ENCODE measurements at places on chromosomes 2 and 18.

GRCh38 chr2:54773233-54773632 lies 49.8 kb downstream of the EML6 start:
- DNase-seq, result no peak

DNA sequence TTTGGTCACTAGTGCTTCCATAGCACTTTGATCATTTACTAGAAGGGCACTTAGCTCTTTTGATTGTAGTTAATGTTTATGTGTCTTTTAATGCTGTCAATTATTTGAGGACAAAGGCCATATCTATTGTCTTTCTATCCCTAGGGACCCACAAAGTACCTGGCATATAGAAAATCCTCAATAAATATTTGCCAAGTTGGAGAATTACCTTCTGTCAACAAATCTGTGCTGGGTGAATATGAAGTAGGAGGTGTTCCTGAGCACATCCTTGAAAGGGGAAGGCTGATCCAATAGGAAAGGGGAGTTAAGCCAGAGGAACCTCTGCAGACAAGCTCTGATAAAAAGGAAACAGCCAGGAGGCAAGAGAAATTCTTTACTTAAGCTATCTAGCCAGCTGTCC lies 8.2 kb downstream of the DPP4 start:
- DNase-seq, result no peak

GRCh38 chr2:218046238-218046637 lies 22.8 kb upstream of the RUFY4 start:
- no peak for DNase-seq

GRCh38 chr2:132417430-132418035 lies 928 bp downstream of the GPR39 start:
- DNase-seq, result no peak

DNA sequence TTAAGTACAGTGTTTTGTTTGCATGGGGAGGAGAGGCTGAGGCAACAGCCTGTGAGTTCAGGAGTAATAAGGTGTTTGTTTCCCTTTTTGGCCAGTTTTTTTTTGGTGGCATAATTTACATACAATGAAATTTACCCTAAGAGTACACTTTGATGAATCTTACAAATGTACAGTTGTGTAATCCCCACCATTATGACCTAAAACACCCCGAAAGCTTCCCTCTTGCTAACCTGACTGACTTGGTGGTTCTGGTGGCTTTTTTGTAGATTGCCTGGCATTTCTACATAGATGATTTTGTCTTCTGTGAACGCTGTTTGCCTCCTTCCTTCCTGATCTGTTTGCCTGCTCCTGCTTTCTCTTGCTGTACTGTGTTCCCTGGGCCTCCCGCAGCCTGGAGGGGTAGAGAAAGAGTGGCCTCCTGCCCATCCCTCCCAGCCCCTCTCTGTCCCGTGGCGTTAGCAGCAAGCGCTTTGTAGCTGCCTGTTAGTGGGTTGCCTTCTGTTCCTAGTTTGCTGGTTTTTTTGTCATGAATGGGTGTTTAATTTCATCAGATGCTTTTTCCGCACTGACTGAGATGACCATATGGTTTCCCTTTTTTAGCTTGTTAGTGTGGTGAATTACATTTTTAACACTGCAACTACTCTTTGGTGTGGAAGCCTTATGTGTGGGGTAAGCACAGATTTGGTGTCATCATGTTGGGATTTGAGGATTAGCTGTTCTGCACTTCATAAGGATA lies 32.1 kb downstream of the ASAP2 start:
- DNase-seq, result no peak

- DNase-seq, result no peak
Observed at GRCh38 chr2:218832520-218832919, 917 bp upstream of the PRKAG3 start.

GRCh38 chr2:61816480-61817355 lies 37.1 kb downstream of the FAM161A start:
- DNase-seq, result no peak

- DNase-seq, result no peak
Observed at GRCh38 chr2:224404796-224405195, 2.9 kb upstream of the FAM124B start.

GRCh38 chr2:191791953-191792560 lies 54.8 kb downstream of the CAVIN2 start:
- no peak for DNase-seq

DNA sequence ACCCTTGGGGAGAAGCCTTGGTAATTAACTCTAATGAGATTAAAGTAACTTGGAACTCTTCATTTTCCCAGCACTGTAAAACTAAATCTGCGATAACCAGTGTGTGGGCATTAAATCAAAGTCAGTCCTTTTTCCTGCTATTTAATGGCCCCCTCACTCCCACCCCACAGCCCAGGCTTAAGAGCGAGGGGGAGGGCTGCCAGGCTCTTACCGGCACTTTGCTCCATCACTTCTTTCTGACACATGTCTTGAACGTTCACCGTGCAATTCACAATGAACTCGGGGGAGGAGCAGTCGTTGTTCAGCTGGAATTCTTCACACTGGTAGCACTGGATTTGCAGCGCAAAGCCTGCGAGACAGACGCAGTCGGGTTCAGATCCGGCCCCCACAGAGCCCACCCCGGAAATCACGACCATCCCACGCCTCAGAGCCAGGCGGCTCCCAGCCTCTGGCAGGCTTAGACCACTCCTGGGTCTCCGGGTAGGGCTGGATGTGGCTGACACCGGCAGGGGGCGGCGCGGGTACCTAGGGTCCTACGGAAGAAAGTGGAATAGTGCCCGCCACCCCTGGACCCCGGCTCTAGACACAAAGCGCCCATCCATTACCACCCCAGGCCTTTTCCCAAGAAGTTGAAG lies 1.7 kb downstream of the LYPD1 start:
- DNase-seq, result peak; percentile 71

- no peak for DNase-seq
Observed at GRCh38 chr2:198518935-198519334, 714.5 kb downstream of the PLCL1 start.

DNA sequence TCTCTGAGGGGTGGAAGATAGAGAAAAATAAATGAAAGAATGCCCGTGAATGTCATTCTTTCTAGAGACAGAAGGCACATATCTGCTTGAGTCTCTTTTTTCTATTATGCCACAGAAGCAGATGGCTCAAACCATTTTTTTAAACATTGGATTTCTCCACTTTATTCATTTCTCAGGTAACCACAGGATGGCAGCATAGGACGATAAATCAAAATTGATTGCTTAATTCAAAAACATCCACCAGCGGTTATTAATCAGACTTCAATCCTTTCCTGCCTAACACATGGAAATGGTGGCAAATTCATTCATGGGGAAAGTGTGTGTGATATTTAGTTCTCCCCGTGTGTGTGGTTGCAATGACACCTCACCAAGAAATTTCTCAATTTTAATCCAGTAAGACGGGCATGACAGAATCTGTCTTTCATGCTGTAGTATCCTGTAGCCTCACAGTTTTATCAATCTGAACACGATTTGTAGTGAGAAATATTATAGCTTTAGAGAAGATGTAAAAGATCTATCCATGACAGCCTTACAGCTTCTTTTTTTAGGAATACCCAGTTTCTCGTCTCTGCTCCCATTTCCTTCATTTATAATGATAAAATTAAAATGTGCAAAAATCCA lies 72.2 kb downstream of the DSC3 start:
- DNase-seq, result peak; percentile 71

- no peak for DNase-seq
Observed at GRCh38 chr2:86485103-86485502, 43.9 kb downstream of the KDM3A start.

DNA sequence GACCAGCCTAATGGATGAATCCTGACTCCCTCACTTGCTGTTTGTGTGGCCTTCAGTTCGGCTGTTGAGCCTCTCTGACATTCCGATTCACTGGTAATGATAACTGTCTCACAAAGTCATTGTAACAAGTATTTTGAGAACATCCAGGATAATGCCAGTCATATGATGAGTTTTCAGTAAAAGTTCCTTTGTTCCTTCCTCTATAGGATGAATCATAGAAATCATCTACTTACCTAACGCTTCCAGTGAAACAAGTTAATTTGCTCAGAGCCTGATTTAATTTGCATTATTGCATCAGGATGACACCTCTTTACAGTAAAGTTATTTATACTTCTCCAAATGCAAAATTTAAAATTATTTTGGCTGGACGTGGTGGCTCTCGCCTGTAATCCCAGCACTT lies 32.0 kb downstream of the RAB31 start:
- no peak for DNase-seq

GRCh38 chr2:67918471-67918870 lies 144.3 kb downstream of the C1D start:
- DNase-seq, result no peak

DNA sequence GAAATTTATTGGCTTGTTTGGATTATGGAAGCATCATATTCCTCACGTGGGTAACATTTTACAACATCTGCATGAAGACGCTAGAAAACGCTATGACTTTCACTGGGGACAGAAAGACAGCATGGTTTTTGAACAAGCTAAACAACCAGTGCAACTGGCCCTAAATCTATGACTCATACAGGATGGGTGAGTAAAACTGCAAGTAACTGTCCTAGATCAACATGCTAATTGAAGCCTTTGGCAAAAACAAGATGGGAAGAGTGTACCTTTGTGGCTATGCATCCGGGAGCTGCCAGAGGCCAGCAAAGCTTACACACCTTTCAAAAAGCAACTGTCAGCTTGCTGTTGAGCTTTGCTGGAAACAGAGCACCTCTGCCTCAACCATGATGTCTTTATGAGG lies 1096.0 kb upstream of the DDX18 start:
- DNase-seq, result no peak

- DNase-seq, result no peak
Observed at GRCh38 chr2:215504547-215504946, 68.7 kb upstream of the FN1 start.

DNA sequence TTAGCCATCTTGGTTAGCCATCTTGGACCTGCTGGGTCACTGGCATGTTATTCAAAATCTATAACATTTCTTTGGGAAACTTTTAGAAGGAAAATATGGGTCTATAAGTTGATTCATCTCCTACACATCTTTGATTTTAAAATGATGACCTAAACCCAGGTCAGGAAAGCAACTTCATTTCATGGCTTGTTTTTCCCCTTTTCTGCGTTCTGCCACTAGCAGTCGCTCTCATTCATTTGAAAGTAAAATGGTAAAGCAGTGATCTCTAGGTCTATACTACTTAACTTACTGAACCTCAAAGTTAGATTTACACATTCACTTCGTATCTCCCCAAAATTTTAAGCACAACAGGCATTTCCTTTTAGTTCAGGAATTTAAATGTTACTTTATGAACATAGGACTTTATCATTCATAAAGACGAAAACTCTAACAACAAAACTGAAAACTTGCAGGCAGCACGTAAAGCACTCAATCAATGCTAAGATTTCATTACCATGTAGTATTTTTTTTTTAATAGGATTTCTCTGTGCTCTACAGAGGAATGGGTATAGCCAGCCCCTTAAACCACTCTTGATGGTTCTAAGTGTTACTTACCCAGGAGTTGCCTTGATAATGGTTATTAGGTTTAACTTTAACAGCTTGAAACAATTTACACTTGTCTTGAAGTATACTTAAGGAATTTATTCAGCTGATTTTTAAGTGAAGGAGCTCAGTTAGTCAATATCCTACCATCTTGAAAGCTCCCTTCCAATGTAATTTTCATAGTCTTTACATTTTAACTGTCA lies 62.5 kb downstream of the GORASP2 start:
- peak; percentile 28 for DNase-seq

- no peak for DNase-seq
Observed at GRCh38 chr18:9038277-9038871, 64.1 kb upstream of the NDUFV2 start.

GRCh38 chr2:239608723-239609122 lies 207.9 kb upstream of the HDAC4 start:
- DNase-seq, result no peak

DNA sequence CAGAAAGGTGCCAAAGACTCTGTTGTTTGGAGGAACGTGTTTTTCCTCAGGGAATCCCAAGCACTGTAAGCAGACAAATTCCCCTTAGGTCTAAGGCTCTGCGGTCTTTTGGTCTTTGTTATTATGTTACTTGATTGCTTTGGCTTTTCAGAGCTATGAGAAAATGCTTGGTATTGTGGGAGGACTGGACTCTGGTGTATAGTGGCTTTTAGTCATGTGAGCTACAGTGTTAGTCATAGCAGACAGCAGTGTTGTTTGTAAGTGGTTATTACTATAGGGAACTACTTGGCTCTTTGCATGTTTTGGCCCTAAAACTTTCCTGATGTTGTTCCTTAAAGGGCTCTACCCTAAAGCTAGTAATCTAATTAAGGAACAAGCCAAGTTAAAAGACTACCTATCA lies 956.2 kb upstream of the LRATD1 start:
- DNase-seq, result no peak

- DNase-seq, result peak; percentile 38
Observed at GRCh38 chr2:144643537-144644336, 123.8 kb upstream of the ZEB2 start.

GRCh38 chr2:184558713-184559464 lies 39.4 kb upstream of the ZNF804A start:
- DNase-seq, result no peak

DNA sequence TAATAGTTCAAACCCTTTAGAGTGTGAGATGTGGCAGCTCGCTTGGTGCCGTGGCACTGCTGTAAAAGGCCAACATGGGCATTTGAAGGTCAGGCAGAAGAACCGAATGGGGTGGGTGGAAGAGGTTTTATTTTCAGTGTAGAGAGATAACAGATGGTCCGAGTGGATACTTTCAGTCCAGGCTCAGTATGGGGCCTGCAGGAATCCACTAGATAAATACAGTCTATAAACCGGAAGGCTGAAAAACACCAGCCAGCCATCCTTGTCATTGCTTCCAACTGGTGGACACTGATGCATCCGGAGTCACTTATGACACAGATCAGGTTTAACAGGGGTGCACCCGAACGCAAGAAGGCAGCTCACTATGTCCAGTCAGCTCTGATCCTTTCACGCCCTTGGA lies 55.7 kb upstream of the AMMECR1L start:
- DNase-seq, result no peak

DNA sequence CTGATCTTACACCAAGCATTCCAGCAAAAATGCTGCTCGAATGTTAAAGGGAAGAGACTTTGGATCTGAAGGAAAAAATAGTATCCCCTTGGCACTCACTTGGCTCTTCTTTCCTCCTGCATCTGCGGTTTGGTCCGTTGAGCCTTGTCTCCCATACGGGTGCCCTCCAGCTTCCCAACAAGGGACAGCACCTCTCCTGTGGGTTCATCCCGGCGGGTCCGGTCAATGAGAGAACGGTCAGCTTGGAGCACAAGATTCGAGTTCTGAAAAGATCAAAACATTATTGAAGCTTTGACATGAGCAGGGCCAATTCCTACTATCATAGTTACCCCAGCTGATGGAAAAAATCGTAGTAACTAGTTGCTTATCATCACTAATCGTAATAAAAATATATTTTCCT lies 740 bp downstream of the SNRNP200 start:
- DNase-seq, result no peak

DNA sequence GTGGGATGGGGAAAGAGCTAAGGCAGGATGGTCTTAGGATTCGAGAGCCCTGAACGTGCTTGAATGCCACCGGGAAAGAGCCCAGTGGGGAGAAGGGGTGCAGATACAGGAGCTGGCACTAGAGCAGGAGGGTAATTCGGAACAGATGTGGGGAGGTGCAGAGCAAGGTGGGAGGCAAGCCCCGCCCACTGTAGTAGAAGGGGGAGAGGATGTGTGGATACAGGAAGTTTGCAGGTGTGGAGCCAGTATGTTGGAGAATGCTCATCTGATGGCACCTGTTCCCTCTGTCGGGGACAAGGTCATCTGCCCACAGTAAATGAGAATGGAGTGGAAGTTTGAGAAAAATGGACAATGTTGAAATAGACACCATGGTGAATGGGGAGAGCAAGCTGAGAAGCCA lies 28.8 kb downstream of the CHST10 start:
- no peak for DNase-seq
